ENCODE measurements at places on chromosomes 7 and 10.

GRCh38 chr7:69932034-69932628 lies 333.9 kb downstream of the AUTS2 start:
- peak; percentile 60 for DNase-seq

DNA sequence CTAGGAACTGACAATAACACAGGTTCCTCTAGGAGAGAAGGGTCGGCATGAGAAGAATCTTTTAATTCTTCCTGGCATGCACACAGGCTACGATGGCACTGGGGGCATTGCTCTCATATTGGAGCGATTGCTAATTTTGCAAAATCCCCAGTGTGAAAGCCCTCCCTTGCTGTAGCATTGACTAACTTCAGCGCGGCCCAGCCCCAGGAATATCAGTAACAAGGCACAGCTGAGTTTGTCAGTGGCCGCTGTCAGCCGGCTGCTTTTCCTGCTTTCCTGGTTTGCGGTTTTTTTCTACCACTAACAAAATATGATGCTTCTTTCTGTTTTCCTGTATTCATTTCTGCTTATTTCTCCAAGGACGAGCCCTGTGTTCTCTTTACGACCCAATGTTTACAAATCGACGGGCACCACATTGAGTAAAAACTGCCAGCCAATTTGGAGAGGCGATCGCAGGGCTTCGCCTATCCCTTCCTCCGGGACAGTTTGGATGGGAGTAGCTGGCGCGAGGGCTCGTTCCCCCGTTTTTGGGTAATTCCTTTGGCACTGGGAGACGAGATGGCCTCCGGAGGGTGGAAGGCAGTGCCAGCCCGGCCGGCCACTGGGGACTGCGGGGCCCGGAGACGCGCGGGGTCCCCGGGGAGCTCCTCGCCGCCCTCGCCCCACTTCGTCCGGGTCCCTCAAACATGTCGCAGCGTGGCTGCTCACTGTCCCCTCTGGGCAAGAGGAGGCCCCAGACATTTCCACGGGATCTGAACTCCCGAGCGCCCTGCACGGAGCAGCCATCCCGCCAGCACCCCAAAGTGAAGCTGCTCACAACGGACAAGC lies 967 bp downstream of the ADARB2 start:
- no peak for DNase-seq

GRCh38 chr10:16386855-16387254 lies 50.0 kb upstream of the PTER start:
- DNase-seq: no peak

DNA sequence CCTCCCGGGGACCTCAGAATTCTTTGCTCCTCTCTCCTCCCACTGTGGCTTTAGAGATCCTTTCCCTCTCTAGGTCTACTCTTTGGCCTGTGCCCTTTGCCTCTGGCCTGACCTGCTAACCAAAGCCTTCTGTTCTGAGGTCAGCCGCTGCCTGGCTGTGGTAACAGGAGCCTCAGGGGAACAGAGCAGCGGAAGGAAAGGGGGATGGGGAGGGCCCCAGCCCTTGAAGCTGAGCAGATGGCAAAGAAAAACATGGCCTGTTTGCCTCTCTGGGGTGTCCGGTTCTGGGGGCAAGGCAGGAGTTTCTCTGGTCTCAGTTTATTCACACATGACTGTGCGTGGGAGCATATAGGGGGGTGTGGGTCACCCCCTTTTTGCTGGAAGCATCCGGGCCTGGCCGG lies 28.2 kb downstream of the COL26A1 start:
- no peak for DNase-seq

GRCh38 chr10:48798481-48799254 lies 114.0 kb downstream of the WDFY4 start:
- DNase-seq: peak; percentile 12

GRCh38 chr10:79133416-79133815 lies 64.7 kb downstream of the ZMIZ1 start:
- DNase-seq: no peak

GRCh38 chr7:18458830-18459229 lies 36.7 kb upstream of the HDAC9 start:
- DNase-seq: no peak

- DNase-seq: no peak
Observed at GRCh38 chr10:97764519-97764931, 7.3 kb downstream of the SFRP5 start.

DNA sequence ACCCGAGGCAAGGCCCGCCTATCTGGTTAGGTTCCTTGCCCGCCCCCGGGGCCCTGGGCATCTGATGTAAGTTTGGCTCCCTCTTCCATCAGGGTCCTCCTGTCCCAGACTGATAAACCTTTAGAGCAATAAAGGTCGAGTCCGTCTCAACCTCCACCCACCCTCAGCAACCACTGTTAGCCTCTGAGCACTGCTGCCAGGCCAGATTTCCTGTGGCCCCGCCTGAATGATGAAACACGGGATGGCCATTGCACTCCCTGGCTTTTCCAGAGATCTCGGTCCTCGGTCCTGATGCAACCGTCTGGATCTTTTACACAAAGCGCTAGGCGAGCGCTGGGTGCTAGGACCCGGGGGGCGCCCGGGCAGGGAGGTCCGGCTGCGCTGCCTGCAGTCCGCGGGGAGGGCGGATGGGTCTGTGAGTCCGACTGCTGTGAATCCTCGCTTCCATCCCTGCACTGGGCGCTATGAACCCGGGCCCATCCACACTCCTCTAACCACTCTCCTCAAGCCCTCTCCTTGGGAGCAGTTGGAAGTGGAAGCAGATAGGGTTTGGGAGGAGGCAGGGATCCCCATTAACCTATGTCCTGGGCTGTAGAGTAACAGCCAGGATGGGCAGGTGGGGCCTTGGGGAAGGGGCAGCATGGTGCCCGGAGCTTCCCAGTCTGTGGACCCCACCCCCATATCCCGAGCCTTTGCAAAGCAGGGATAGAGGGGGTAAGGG lies 875 bp upstream of the DDIT4 start:
- peak; percentile 90 for DNase-seq

DNA sequence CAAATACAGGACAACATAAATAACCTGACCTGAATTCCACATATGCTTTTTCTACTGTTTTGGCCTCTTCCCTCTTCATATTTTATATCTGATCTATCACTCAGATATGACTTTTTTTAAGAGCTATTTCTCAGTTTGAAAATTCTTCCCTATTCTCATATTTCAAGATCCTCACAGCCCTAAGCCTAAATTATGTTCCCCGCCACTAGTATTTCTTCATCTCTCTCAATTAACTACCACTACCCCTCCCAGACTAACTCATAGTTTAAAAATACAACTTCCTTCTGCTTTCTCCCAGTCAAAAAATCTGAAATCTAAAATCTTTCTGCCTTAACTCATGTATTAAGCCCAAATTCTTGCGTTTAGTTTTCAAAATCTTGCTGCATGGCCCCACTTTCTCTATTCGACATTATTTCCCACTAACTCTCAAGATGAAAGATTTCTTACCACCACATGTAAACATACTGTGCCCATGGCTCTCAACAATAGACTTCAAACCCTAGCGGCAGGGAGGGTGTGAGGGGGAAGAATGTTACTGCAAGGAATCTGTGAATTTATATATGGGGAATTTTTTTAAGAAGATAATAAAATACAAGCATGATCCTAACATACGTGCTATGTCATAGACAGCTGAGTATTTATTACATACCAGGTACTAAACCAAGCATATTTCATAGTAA lies 64.6 kb downstream of the TFEC start:
- DNase-seq: no peak

GRCh38 chr7:148954766-148955165 lies 70.7 kb upstream of the EZH2 start:
- no peak for DNase-seq

- no peak for DNase-seq
Observed at GRCh38 chr10:74645692-74646091, 180.7 kb upstream of the KAT6B start.

DNA sequence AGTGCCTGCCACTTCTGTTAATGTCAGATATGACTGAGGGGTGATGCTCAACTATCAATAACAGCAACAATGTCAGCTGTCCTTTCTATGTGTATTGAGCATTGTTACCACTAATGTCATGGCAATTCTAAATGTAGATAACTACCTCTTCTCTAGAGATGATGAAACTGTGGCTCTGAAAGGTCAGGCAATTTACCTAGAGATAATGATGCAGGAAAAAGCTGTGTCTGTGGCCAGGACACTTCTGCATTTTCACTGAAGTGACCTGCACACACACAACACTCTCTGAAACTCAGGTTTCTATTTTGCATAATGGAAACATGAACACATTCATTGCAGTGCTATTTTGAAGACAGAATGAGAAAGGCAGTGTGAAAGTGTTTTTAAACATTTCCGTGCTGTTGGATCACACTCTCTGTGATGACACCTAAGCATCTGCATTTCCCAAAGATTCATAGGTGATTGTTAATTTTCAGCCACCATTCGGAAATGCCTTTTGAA lies 148.2 kb downstream of the KCND2 start:
- DNase-seq: no peak

- DNase-seq: no peak
Observed at GRCh38 chr10:99470327-99470726, 39.9 kb upstream of the GOT1 start.
